C1 segment of cervical spinal cord (tissue), 14 donors: ENCODE measurements at places on chromosomes 13 and 19.

- no peak for DNase-seq
These were observed 975.5 kb downstream of the OLFM4 start for GRCh38 chr13:54004026-54004699.

DNA sequence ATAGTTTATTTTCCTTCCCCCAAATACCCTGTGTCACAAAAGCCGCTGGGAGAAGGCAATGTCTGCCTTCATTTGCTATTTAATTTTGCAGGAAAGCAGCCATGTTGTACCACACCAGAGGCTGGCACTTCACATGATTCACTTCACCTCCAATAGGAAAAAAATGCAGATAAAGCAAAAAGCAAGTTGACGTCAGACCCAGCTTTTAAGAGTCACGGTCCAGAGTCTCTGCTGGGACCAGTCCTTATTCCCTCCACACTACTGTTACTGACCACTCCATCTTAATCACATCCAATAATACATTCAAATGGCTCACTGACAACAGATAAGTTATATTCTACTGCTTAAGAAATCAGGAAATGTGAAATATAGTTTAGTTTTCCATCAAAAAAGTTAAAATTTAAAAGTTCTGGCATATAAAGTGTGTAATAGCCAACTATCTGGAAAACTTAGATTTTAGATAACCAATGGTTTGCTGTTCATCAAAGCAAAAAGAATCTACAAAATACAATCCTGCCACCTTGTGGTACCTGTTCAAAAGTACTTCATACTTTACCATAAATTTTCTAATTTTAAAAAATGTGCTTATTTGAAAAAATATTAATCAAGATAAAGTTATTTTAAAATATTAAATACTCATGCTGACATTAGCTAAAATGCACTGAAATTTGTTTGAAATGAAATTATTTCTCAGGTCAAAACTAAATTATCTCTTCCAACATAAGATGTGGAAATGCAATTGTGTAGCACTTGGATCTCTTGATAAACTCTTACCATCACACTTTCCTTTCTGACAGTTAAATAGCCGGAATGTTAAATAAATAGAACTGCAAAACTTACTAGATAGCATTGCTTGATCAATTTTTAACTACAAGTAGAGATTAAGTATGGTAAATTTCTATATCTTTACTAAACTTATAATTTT, 97.3 kb downstream of the SERP2 start:
- no peak for DNase-seq

- DNase-seq = no peak
These were observed 22.8 kb upstream of the ITM2B start for GRCh38 chr13:48210178-48210577.

DNA sequence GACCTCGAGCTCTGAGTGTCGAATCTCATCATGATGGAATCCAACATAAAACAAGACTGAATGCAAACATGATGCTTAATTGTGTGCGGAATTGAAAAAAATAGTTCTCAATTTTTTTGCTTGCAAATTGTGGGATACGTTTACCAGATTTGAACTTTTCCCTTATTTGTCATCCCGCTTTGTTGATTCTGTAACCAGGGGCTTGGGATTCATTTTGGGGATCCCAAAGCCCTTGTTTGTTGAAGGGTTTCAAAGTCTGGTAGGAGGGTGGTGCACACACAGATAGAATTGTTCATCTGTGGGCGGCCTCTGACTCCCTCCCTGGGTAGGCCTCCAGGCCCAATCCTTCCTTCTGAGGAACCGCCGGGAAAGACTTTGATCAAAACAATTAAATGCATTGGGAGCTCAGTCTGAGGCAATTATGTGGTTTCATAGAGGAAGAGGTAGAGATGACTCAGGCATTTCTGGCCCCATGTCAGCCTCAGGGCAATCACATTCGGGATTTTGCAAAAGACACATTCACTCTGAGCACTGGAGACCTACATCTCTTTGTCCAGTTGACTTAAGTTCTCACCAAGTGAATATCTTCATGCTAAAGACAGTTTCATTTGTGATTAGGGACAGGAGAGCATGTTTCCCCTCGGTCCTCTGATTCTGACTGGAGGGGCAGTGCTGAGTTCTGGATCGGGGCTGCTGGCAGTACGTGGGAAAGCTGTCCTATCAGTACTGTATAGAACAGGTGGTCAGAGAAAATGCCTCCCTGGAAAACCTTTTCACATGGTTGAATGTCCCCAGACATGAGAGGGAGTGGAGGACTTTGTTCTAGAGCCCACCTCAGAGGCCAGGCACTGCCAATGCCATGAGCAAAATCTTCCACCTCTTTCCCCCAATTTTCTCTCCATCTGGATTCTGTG, 27.8 kb upstream of the IGFL4 start:
- DNase-seq = no peak

GRCh38 chr13:27406178-27406939, 18.1 kb upstream of the GTF3A start:
- DNase-seq = no peak

- DNase-seq = no peak
These were observed 69.3 kb downstream of the KLF12 start for GRCh38 chr13:74064805-74065312.

DNA sequence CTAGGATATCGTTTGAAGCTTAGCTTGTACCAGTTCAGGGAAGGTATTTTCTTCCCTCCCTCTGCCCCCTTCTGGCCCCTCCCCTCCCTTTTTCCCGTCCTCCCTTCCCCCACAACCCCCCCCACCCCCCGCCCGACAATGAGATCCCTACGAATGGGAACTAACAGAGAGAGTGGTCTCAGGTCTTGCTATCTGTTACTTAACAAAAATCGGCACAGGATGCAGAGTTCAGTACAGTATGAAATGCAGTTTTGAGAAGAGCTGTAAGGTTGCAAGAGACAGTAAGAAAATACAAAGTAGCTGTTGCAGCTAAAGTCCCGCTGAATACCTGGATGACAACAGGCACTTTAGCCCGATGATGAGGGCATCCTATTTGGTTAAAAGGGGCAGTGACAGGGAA, 3.1 kb upstream of the DACH1 start:
- DNase-seq = no peak

DNA sequence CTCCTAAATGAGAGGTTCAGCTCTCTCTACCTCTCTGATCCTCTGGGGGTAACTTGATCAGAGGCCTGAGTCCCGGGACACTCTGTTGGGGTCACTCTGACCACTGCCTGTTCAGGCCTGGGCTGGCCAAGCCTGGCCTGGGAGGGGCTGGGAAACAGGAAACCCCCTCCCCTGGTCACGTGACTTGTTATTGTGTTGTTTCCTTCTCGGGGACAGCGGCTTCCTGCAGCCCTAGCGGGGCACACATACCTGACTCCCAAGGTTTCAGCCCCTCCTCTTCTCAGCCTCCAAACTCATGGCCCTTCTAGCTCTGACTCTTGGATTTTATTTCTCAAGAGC, at the start of gene USHBP1:
USHBP1 (minus strand) TSS at position 105 of the 339 bp plus-strand sequence. CDS start 446 bp downstream, outside the sequence.
- no peak for DNase-seq

GRCh38 chr19:6730153-6730804, 7.1 kb downstream of the GPR108 start:
- peak; percentile 53 for DNase-seq

DNA sequence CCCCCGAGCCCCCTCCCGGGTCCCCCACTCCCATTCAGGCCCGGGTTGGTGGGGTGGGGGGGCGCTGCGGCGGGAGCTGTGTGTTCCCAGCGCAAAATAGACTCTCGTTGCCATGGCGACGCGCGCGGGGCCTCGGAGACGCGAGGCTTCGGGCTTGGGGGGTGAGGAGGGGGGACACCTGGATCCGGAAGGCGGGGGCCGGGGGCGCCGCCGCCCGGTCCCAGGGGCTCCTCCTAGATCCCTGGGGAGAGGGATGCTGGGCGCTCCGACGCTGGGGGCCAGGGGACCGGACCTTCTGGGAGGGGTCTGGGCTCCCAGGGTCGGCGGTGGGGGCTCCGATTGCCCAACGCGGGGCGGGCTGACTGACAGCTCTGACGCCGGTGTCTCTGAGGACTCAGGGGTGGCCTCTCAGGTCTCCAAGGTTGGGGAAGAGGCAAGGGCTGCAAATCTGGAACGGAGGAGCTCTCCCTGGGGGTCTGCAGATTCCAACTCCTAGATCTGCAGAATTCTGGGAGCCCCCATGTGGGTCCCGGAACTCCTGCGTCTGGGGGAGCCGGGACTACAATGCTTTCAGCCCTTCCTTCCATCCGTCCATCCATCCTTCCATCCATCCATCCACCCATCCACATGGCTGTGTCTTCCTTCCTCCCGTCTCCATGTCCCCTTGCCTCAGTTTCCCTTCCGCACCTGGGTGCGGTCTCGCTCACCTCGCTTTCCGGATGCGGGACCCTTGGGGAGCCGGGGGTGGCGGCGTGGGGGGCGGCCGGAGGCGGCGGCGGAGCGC, 9.1 kb upstream of the SHISA7 start:
- DNase-seq = no peak

DNA sequence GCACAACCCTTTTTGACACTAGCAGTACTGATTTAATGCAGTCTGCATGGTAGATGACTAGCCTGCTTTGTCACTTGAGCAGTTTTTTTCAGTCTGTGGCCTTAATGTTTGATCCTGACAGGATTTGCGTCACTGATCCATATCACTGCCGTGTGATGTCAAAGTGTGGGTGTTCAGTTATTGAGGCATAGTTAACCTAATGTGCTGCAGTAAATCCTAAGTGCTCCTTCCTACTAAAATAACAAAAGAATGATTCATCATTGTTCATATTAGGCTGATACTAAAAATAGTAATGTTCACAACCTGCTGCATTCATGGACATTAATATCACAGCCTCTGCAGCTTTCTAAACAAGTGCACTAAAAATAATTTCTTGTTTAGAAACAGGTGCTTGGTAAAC, 121.9 kb upstream of the MLNR start:
- no peak for DNase-seq

DNA sequence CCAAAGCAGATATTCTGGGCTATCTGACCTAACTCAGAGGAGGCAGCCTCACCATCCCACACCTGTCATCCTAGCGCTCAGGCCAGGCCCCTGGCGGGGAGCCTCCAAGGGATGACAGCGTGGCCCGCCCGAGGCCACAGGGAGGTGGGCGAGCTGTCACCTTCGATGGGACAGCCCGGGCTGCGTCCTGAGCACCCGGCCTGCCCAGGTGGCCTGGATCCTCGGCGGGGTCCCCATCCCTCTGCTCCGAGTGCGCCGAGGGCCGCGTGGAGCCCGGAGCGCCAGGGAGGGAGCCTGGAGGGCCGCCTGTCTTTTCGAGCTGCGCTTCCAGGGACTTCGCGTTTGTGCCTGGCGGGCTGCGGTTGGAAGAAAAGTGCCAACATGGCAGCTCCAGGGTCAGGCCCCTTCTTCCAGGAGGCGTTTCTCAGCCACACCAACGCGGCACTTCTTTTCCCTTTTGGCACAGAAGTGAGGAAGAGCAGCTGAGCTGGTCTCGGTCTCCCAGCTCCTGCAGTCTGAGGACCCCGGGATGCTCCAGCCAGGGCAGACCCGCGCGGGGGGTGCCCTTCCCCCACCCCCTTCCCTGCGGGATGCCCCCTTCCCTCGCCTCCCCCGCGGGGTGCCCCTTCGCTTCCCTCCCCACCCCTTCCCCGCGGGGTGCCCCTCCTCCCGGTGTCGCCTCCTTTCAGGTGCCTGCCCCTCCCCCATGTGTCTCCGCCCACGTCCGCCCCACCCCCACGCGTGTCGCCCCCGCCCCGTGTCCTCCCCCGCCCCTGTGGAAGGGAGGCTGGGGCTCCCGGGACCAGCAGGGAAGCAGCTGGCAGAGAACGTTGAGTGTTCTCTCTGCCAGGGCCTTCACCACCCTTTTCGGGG, 42.3 kb downstream of the GJA3 start:
- no peak for DNase-seq

- DNase-seq = no peak
These were observed 8.9 kb downstream of the DHX34 start for GRCh38 chr19:47357788-47358680.

DNA sequence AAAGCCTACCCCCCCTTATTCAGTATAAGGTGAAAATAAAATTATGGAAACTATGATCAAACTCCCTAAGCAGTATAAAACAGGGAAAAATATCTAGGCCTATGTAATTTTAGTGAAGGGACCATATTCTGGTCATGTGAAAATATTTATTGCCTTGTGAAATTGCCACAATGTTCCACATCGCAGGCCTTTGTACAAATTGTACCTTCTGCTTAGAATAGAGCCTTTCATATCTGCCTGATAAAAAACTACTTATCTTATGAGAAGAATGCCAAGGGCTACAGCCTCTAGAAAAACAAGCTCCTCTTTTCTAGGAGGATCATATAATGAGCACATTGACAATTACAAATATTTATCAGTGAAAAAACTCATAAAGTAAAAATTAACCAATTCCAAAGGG, 1280.0 kb downstream of the EFNB2 start:
- DNase-seq = no peak

DNA sequence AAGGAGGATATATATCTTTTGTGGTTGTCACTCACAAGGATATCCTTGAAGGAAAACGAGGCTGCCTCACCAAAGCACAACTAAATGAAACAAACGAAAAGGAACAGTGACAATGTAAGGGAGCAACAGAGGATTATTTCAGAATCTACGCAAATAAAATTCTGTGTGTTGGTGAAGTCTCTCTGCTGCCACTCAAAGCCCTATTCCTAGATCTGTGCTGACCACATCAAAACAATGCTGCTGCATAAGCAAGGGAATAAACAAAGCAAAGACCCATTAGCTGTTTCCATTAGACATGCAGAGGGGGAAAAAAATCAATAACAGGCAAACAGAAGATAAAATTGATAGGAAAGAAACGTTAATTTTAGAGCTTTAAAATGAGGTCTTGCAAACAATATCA, 204.4 kb downstream of the MZT1 start:
- no peak for DNase-seq

DNA sequence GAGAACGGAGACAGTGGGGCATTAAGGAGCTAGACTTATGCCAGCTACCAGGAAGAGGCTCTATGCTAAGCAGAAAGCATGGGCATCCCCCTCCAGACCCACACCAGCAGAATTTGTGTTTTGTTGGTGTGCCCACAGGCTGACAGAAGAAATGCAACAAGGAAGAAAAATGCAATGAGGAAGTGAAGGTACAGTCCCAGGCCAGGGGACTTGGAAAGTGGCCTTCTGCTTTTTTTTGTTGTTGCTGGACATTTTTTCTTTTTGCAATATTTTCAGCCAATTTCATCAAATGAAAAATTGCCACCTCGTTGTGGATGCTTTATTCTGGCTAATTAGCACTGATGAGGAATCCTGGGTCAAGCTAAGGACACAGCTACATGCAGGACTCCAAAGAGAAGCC, 167.7 kb downstream of the TSHZ3 start:
- DNase-seq = no peak

GRCh38 chr13:40432018-40432978, 234.1 kb downstream of the FOXO1 start:
- no peak for DNase-seq

- DNase-seq = no peak
These were observed 291.0 kb downstream of the DLEU7 start for GRCh38 chr13:50552424-50552966.

- no peak for DNase-seq
These were observed 79.8 kb upstream of the NBEA start for GRCh38 chr13:34862311-34862710.

DNA sequence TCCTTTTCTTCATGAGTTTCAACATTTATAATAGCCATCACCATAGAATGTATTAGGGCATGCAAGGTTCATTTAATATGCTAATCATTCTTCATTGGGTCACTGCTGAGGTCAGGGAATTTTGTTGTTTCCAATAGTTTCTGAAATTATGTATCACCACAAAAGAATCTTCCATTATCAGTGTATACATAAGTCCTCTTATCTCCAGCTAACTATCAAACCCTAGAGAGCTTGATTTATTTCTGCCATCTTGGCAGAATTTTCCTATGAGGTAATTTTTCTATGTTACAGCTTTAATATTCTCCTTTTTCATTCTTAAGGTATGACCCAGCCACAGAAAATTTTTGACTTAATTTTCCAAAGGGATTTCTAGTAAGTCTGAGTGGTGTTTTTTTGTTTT, 415.0 kb upstream of the SLITRK1 start:
- DNase-seq = no peak

- no peak for DNase-seq
These were observed 90.9 kb downstream of the SIPA1L3 start for GRCh38 chr19:37997911-37998344.
